Activated naive CD4-positive, alpha-beta T cell (primary cell): ENCODE measurements at places on chromosomes 11 and 22.

DNA sequence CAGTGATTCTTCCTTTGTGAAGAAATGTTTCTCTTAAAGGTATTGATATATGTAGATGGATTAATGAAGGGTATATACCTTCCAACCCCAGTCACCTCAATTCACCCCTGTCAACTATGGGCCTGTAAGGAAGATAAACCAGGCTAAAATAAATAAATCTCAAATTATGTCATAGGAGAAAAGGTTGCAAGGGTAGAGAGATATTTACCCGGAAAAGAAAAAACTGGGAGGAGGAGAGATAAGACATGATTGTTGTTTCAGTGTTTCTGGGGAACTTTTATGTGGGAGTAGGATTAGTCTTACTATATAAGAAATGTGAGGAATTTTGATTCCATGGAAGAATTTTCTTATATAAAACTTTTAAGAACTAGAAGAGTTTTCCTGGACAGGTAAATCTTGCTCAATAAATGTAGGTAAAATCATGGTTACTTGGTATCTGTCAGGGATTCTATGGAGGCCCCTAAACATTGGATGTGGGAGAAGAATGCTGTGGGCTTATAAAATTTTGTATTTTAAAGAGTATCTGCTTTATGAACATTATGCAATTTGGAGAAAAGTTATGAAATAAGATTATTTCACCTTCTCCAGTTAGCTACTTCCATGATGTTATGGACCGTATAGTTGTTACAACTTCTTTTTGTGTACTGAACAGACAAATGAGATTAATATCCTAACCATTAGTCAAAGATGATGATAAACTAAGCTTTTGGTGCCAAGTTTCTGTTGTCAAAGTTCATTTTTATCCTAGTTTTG is 6.4 kb downstream of the YAP1 start:
- no peak for DNase-seq

- DNase-seq: no peak
Observed at GRCh38 chr22:49412236-49412635, 415.4 kb downstream of the BRD1 start.

GRCh38 chr11:17814546-17814945 is 80.0 kb downstream of the KCNC1 start:
- no peak for DNase-seq

DNA sequence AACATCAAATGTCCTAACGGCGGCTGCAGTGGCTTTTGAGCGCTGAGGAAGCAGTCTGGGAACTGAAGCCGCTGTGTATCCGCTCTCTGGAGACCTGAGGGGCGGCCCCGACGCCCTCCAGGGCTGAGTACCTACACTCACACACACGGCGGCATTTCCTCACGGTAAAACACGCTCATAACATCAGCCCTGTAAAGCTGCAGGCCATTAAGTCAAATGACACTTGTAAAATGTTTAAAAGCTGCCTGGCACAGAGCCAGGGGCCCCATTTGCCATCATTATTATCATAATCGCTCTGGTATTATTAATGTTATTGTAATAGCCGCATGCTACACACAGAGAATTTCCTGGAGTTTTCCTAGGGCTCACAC is 5.1 kb downstream of the CARS1 start:
- DNase-seq: no peak
